ENCODE measurements at places on chromosomes 1 and 21.
A peak's percentile ranks its signal among the peaks of the same experiment; 100 is the strongest.

GRCh38 chr1:58687516-58687915, 12.3 kb downstream of the MYSM1 start:
- no peaks in the 10 kb centered on the region for H3K4me1 ChIP-seq
- H3K27me3 ChIP-seq: no peaks in the 10 kb centered on the region
- no peak for DNase-seq
- no peak overlapping the region for H3K27ac ChIP-seq

- H3K4me1 ChIP-seq: no peaks in the 10 kb centered on the region
- no peak overlapping the region for H3K27ac ChIP-seq
- no peaks in the 10 kb centered on the region for H3K27me3 ChIP-seq
- no peak overlapping the region for H3K4me3 ChIP-seq
- no peak for DNase-seq
Measured at GRCh38 chr1:104353580-104353979, 603.9 kb downstream of the AMY1C start.

- no peaks in the 10 kb centered on the region for H3K36me3 ChIP-seq
- H3K27me3 ChIP-seq: no peaks in the 10 kb centered on the region
- H3K27ac ChIP-seq: peak overlapping the region; percentile 64
Measured at GRCh38 chr1:24409535-24409934, 4.0 kb downstream of the STPG1 start.

DNA sequence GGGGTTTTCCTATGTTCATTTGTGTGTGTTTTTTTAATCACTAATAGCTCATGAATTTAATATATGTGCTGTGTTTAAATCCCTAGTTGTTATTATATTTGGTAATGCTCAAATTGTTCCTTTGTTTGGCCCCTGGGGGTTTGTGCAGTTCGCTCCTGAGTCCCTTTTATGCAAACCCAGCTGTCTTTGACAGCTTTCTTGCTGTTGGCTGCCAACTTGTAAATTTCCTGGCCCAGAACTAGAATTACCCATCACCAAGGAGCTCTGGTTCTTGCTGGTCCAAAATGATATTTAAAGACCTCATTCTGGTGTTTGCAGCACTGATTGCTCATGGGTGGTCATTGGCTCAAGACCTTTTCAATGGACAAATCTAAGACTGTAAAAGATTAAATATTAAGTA, 39.6 kb upstream of the PGBD5 start:
- H3K4me3 ChIP-seq: no peak overlapping the region
- no peaks in the 10 kb centered on the region for H3K4me1 ChIP-seq
- DNase-seq: no peak
- H3K27ac ChIP-seq: no peak overlapping the region
- H3K27me3 ChIP-seq: no peaks in the 10 kb centered on the region

GRCh38 chr1:201347498-201348210, 29.8 kb downstream of the TNNT2 start:
- no peaks in the 10 kb centered on the region for H3K4me1 ChIP-seq
- H3K4me3 ChIP-seq: no peak overlapping the region
- H3K27me3 ChIP-seq: peaks cover 10% of the 10 kb centered on the region
- H3K27ac ChIP-seq: no peak overlapping the region
- DNase-seq: no peak

GRCh38 chr1:44044071-44044801, 13.0 kb upstream of the SLC6A9 start:
- no peak for DNase-seq
- no peaks in the 10 kb centered on the region for H3K36me3 ChIP-seq
- H3K4me3 ChIP-seq: no peak overlapping the region
- peaks cover 59% of the 10 kb centered on the region for H3K4me1 ChIP-seq
- H3K27me3 ChIP-seq: no peaks in the 10 kb centered on the region
- H3K27ac ChIP-seq: peak overlapping the region; percentile 40

GRCh38 chr1:175481126-175482070, 262.0 kb downstream of the TNR start:
- H3K27me3 ChIP-seq: no peaks in the 10 kb centered on the region
- no peak for DNase-seq
- no peaks in the 10 kb centered on the region for H3K4me1 ChIP-seq
- H3K4me3 ChIP-seq: no peak overlapping the region
- no peak overlapping the region for H3K27ac ChIP-seq

DNA sequence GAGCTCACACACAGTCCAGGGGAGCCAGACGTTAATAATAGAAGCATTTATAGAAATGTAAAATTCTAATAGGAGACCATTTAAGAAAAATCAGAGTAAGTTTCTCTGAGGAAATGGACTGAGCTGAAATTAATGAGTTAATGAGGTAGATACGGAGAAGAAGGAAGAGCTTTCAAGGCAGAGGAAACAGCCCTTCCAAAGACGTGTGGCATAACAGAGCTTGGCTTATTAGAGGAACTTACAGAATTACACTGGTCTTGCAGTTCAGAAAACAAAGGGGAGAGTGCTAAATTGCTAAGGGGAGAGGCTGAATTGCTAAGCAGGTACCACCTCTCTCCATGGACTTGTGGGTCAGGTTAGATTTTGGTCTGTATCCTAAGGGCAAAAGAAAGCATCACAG, 8.2 kb upstream of the PIGK start:
- no peaks in the 10 kb centered on the region for H3K27me3 ChIP-seq
- no peaks in the 10 kb centered on the region for H3K4me1 ChIP-seq
- no peak overlapping the region for H3K4me3 ChIP-seq
- no peak for DNase-seq
- no peaks in the 10 kb centered on the region for H3K36me3 ChIP-seq

- H3K36me3 ChIP-seq: no peaks in the 10 kb centered on the region
- H3K27me3 ChIP-seq: no peaks in the 10 kb centered on the region
- H3K27ac ChIP-seq: no peak overlapping the region
Measured at GRCh38 chr1:87092846-87093245, 178.4 kb downstream of the HS2ST1 start.

DNA sequence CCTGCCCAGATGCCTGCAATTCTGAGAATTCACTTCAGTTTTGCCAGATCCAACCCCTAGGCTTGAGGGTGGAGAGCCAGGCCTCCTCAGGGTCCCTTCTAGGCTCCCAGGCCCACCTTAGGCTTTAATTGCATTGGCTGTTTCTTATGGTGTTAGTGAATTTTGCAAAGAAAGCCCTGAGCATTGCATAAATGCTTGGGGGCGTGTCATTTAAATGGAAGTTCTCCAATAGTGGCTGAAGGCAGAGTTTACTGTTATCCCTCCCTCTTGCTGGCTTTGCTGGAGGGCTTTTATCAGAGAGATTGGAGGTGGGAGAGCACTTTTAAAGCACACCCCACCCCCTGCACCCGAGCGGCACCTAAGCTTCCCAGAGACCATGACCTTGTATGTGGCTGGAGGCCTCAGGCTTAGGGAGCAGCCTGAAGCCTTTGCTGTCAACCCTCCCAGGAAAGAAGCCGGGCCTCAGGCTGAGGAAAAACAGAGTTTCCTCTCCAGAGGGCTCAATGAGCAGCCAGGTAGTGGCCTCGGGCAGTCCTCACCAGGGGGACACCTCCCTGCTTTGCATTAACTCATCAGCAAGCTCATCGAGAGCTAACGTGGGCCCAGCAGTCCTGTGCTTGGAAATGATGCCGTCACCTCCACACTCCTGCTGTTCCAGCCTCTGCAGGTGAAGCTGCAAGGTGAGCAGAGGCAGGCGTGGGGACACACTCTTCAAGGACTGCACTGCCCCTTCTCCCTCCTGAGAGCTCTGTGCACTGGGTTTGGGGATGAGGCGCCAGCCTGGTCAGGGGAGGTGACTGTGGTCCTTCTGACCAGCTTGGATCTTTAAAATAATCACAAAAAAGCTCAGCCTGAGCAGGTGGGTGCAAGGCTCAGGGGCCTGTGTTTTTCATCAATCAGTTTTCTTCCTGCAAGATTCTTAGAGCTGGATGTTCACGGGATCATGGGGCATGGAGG, 58.0 kb downstream of the STUM start:
- H3K27ac ChIP-seq: no peak overlapping the region
- H3K4me1 ChIP-seq: peaks cover 14% of the 10 kb centered on the region
- peaks cover 9% of the 10 kb centered on the region for H3K27me3 ChIP-seq
- no peaks in the 10 kb centered on the region for H3K36me3 ChIP-seq
- peak; percentile 46 for DNase-seq

DNA sequence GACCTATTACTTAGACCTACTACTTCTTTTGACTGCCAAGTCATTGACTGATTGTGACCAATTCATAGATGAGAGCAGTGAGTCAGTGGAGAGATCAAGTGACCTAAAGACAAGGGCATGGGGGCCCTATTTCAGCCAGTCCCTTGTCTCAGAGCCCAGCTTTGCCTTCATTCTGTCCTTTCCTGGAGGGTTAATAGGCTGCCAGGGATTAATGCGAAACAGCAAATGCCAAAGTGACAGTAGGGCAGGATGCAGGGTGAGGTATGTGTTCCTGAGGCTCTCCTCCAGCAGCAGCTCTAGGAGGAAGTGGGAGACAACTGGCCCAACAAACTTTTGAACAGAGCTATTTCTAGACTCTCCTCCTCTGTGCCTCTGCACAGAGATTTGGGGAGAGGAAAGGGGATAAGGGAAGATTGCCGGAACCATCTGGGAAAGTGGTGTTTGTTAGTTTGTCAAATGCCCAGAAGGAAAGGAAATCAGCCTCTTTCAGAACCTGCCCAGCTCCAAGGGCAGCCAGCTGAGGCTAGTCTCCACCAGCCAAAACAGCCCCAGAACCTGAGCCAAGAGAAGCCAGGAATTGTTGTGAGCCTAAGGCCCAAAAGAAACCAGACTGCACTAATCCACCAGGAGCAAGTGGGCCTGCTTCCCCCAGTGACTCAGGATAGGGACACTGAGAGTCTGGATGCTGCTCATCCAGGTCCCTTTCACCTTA, 4.9 kb upstream of the S100A3 start:
- H3K27ac ChIP-seq: no peak overlapping the region
- no peaks in the 10 kb centered on the region for H3K36me3 ChIP-seq
- no peak overlapping the region for H3K4me3 ChIP-seq
- peaks cover 19% of the 10 kb centered on the region for H3K4me1 ChIP-seq
- DNase-seq: no peak

GRCh38 chr1:7464736-7465135, 306.4 kb upstream of the VAMP3 start:
- H3K27me3 ChIP-seq: no peaks in the 10 kb centered on the region
- no peak overlapping the region for H3K27ac ChIP-seq
- no peak for DNase-seq

GRCh38 chr1:156656806-156657740, 15.2 kb downstream of the BCAN start:
- peak overlapping the region; percentile 53 for H3K4me3 ChIP-seq
- H3K4me1 ChIP-seq: peaks cover 30% of the 10 kb centered on the region

DNA sequence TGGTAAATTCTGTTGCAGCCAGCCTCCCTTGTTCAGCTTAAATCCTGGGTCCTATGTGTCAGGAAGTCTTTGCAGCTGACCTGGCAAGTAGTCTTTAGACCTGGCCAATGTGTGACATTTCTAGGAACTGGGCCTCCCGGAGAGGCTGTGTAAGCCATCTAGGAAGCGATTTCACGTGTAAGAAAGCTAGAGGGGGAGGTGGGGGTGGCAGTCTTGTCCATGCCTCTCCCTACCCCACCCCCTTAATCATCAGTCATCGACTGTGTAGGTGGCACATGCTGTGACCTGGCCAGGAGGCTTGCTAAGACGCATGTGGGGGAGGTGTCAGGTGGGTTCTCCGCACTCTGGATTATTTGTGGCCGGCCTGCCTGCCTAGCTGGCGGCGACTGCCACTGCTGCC, 8.4 kb downstream of the C1orf226 start:
- DNase-seq: no peak
- H3K4me3 ChIP-seq: no peak overlapping the region
- H3K36me3 ChIP-seq: no peaks in the 10 kb centered on the region
- no peak overlapping the region for H3K27ac ChIP-seq

DNA sequence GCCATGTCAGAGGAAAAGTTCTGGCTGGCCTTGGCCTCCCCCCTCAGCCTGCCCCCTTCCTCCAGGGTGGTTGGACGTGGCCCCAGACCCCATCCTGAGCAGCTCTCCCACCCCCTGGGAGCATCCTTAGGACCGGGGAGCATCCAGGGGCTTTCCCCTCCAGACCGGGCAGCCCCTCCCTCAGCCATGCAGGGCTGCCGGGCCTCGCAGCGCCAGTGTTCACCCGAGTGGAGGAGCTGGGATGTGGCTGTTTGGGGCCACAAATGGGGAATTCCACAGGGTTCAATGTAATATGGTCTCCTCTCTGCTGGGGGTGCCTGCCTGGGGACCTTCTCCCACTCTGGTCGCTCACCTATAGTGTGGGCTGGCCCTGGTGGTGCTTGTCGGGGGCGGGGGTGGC, 4.2 kb upstream of the PFKL start:
- H3K27ac ChIP-seq: no peak overlapping the region
- peaks cover 6% of the 10 kb centered on the region for H3K4me1 ChIP-seq
- H3K4me3 ChIP-seq: no peak overlapping the region
- H3K27me3 ChIP-seq: no peaks in the 10 kb centered on the region

GRCh38 chr1:229940684-229941083, 126.4 kb upstream of the GALNT2 start:
- no peaks in the 10 kb centered on the region for H3K36me3 ChIP-seq
- DNase-seq: no peak
- no peaks in the 10 kb centered on the region for H3K4me1 ChIP-seq
- H3K27me3 ChIP-seq: no peaks in the 10 kb centered on the region

DNA sequence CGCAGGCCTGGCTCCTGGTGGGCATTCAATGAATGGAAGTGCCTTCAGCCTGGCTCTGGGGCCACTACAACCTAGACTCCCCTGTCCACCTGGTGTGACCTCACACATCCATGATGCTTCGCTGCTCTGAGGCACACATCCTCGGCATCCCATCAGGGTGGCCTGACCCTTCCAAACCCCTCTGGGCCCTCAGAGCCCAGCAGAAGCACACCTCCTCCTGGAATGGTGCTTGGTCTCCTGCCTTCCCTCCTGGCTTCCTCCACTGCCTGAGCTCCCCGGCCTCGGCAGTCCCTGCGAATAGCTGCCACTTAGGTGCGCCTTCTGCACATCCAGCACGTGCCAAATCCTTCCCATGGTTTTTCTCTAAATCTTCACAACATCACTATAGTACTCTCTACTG, 133.8 kb downstream of the GLIS1 start:
- H3K27ac ChIP-seq: no peak overlapping the region
- no peaks in the 10 kb centered on the region for H3K4me1 ChIP-seq

DNA sequence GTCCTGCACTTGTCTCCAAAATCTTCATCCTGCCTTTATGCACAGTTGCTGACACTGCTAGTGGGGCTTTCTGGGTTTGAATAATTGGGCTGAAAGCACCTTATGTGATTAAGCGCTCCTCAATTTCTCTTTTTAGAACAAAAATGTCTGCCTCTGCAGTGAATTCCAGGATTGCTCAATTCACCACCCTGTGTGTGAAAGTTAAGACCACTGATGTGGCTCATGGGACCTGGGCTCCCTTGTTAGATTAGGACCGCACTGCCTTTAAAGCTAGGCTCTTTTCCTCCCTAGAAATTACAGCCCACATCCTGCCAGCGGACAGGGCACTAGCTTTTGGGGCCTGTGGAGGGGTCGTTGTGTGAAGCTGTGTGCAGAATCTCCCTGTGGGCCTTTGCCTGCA, 18.8 kb downstream of the KIAA1614 start:
- H3K36me3 ChIP-seq: peaks cover 8% of the 10 kb centered on the region
- no peaks in the 10 kb centered on the region for H3K27me3 ChIP-seq
- no peak overlapping the region for H3K27ac ChIP-seq
- H3K4me3 ChIP-seq: no peak overlapping the region

GRCh38 chr1:29457496-29458368, 221.4 kb downstream of the PTPRU start:
- peak; percentile 61 for DNase-seq
- no peaks in the 10 kb centered on the region for H3K27me3 ChIP-seq
- no peak overlapping the region for H3K27ac ChIP-seq
- H3K4me1 ChIP-seq: no peaks in the 10 kb centered on the region
- no peaks in the 10 kb centered on the region for H3K36me3 ChIP-seq
